ENCODE measurements at places on chromosomes 13 and 19. TPM values are rescaled to one million over a fixed set of nuclear protein-coding genes. Genes with fewer than 3 reads are reported as not detected.

DNA sequence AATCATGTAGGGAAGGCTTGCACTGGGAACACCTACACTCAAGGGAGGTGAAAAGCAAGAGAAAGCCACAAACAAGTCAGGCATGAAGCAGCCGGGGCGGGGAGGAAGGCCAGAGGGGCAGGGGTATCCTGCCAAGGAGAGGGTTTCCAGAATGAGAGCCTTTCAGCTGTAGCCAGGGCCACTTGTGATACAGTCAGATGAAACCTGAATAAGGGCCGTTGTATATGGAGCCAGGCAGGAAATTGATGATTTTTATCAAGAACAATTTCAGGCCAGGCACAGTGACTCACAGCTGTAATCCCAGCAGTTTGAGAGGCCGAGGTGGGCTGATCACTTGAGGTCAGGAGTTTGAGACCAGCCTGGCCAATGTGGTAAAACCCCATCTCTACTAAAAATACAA, 4.4 kb downstream of the TRPM4 start:
- peaks cover 6% of the 10 kb centered on the region for H3K27me3 ChIP-seq
- H3K4me1 ChIP-seq, result peaks cover 3% of the 10 kb centered on the region
- peaks cover 4% of the 10 kb centered on the region for H3K36me3 ChIP-seq
- H3K4me3 ChIP-seq, result no peak overlapping the region
- DNase-seq, result no peak

- no peak overlapping the region for H3K27ac ChIP-seq
- no peaks in the 10 kb centered on the region for H3K36me3 ChIP-seq
- DNase-seq, result no peak
- H3K27me3 ChIP-seq, result no peaks in the 10 kb centered on the region
- H3K4me3 ChIP-seq, result no peak overlapping the region
These were observed 28.4 kb upstream of the LATS2 start for GRCh38 chr13:21089830-21090229.

GRCh38 chr19:36028313-36029041, 4.2 kb downstream of the CLIP3 start:
- no peak for DNase-seq
- peaks cover 3% of the 10 kb centered on the region for H3K4me1 ChIP-seq
- peaks cover 11% of the 10 kb centered on the region for H3K27me3 ChIP-seq
- H3K36me3 ChIP-seq, result peaks cover 4% of the 10 kb centered on the region

Gene CGB5
- not detected for total RNA-seq

Gene CGB8
- total RNA-seq, result not detected

Measured in glutamatergic neuron (in vitro differentiated cells).